Activated CD4-positive, CD25-positive, alpha-beta regulatory T cell treated with anti-CD3 and anti-CD28 coated beads, Interleukin-2, amount 50 U/mL, for 24 hours (primary cell): ENCODE measurements at places on chromosomes 1 and 21.

- no peak for ATAC-seq
Observed at GRCh38 chr21:41052820-41053555, 115.0 kb upstream of the BACE2 start.

- ATAC-seq, result no peak
Observed at GRCh38 chr1:199168888-199169585, 530.2 kb downstream of the PTPRC start.

- ATAC-seq, result no peak
Observed at GRCh38 chr1:99185196-99185595, 79.1 kb upstream of the PLPPR4 start.

DNA sequence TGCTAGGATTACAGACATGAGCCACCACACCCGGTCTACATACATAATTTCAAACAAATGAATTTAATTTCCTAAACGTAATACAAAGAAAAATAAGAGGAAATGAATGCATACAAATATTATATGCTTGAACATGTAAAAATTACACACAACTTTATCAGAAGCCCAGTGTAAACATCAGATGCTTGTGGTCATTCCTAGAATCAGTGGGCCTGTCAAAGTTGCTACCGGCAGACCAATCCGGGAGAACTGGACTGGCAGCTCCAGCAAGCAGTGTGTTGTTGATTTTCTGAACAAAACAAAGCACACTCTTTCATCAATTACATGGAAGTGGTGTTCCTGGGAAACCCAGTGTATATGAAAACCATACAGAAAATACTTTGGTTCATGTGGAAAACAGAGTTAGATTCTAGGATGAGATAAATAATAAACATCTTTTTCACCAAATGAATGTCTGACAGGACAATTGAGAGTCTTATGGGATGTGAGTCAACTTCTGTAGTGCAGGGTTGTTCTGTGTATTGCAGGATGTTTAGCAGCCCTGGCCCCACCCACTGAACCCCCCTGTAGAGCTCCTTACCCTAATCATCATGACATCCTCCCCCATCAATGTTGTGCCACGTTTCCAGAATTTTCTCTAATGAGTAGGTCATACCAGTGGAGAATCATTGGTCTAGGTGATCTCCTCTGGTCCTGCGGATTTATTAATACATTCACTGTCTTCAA, 33.8 kb downstream of the MFSD2A start:
- ATAC-seq, result no peak

- peak; percentile 66 for ATAC-seq
Observed at GRCh38 chr1:167687919-167688519, 33.8 kb upstream of the MPZL1 start.

DNA sequence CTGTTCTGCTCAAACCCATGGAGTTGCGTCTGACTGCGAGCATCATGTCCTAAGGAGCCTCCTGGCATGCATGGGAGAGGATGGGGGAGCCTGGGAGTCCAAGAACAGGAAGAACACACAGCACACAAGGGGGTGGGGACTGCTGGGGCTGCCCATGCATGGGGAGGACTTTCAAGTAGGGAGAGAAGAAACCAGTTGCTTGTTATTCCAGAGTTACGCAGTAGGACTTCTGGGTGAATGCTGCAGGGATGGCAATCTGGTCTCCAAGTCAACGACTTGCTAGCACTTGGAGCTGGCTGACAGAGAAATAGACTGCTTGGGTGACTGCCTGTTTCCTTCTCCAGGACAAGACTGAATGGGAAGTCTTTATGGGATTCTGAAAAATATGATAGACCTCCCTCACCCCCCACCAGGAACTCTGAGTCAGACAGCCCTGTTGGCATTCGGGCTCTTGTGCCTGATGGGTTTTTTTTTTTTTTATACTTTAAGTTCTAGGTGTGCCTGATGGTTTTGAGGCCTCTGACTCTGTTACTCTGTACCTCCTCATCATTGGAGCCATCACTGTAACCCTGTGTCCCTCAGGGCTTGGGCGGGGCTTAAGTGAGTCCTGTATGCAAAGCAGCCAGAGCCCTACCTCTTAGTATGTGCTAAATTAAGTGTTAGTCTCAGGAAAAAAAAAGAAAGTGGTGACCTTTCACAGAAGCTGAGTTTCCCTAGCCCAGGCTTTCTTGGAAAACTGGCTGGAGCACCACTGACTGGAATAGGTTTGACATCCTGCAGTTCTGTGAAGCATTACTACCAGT, 30.3 kb downstream of the MAP3K21 start:
- peak; percentile 67 for ATAC-seq

DNA sequence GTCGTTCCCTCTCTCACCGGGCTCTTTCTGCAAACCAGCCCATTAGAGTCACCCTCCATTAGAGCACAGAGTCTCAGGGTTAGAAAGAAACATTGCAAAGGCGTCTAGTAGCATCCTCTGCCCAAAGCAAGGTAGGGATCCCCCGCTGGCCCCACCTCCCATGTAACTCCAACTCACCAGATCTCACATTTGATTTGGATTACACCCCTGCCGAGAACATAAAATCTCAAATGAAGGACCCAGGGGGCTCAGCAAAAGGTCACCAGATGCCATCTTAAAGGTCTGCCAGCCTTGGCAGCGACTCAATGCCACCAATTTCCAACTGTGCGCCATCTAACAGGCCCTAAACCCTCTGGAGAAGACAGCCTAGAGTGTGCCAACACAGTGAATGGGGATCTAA, 14.1 kb downstream of the C1orf87 start:
- ATAC-seq, result no peak

DNA sequence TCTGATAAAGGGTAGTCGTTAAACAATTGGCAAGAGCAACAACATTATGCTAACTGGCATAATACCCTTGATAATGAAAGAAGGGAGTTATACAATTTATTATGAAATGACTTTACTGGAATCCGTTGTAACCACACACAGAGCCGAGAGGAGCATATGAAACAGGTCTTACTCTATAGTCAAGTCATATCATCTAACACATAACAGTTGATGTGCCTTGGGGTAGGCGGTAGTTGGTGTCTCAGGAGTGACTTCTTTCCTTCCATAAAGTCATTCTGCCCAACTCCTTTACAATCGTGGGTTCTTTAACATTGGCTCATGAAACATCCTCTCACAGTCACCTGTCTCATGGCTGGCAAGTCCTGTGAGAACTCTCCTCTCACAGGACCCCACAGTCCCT, 225.2 kb downstream of the LTN1 start:
- ATAC-seq, result peak; percentile 68
